Lung (tissue), 17 donors: ENCODE measurements at places on chromosomes 13 and 19. TPM values are rescaled to one million over a fixed set of nuclear protein-coding genes. Genes with fewer than 3 reads are reported as not detected.

Gene TMEM150B
- total RNA-seq: 20.6 TPM

Gene DHRS12
- total RNA-seq: 14.1 TPM

GRCh38 chr19:15091918-15092753, 10.1 kb downstream of the OR1I1 start:
- peak; percentile 88 for DNase-seq

- DNase-seq: no peak
These were observed 31.0 kb downstream of the THSD1 start for GRCh38 chr13:52374873-52375411.
